ENCODE measurements at places on chromosomes 6 and 20.

GRCh38 chr6:150658421-150658820 lies 58.7 kb downstream of the PLEKHG1 start:
- no peak for DNase-seq

DNA sequence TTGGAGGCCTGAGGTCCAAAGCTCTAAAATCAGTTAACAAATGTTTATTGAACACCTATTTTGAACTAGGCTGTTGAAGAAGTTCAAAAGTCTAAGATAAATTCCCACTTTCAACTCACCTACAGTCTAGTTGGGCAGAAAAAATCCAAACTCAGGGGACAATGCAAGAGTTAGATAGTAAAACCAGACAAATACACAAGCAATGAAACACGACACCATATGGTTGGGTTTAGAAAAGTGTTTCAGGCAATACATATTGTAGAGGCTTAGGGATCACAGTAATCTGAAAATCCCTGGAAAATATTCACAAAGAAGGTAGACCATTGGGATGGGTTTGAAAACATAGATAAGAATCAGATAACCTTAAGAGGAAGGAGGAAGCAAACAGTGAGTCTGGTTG lies 1.3 kb upstream of the CARMIL1 start:
- no peak for DNase-seq

- no peak for DNase-seq
Observed at GRCh38 chr6:119026822-119027221, 51.6 kb downstream of the FAM184A start.

DNA sequence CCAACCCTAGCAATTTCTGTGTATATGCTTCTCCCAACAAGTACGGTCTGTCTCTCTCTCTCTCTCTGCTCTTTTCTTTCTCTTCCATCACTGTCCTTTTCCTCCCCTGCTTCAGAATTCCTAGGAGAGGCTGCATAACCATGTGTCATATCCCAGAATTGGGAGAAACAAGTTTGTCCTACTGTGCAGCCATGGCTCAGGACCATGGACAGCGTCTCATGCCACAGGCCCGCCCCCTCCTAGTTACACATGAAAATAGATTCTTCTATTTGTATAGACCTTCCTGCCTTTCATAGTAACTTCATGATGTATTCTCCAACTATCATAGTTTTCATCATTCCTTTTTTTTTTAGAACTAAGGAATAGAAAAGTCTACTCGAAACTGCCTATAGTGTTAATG lies 98.0 kb downstream of the FNDC1 start:
- no peak for DNase-seq

GRCh38 chr6:19301980-19302379 lies 535.2 kb upstream of the ID4 start:
- DNase-seq, result no peak

- DNase-seq, result no peak
Observed at GRCh38 chr6:167826896-167827582, at the start of gene AFDN. Gene AFDN (plus strand): TSS chr6:167826911. CDS start chr6:167827133, 222 bp downstream.

DNA sequence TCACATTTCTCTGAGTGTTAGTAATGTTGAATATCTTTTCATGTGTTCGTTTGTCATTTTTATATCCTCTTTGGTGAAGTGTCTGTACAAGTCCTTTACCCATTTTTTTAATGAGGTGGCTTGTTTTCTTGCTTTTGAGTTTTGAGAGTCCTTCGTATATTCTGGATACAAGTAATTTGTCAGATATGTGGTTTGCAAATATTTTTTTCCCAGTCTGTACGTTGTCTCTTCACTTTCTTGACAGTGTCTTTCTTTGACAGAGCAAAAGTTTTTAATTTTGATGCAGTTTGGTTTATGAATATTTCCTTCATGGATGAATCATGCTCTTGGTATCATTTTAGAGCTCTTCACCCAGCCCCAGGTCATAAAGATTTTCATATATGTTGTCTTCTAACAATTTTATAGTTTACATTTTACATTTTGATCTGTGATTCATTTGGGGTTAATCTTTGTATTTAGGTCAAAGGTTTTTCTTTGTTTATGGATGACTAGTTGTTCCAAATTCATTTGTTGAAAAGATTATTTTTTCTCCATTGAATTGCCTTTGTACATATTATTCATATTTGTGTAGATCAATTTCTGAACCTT lies 152.5 kb downstream of the MRPL14 start:
- DNase-seq, result no peak

DNA sequence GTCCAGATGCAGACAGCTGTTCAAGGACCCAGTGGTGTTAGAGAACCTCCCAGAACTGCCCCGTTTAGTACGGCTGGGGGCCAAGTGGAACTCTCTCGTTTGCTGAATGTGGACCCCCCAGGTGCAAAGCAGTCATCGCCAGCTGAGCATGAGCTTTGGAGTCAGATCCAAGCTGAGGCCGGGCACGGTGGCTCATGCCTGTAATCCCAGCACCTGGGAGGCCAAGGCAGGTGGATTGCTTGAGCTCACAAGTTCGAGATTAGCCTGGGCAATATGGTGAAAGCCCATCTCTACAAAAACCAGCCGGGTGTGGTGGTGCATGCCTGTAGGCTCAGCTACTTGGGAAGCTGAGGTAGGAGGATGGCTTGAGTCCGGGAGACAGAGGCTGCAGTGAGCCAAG lies 29.7 kb downstream of the FOXC1 start:
- DNase-seq, result no peak

DNA sequence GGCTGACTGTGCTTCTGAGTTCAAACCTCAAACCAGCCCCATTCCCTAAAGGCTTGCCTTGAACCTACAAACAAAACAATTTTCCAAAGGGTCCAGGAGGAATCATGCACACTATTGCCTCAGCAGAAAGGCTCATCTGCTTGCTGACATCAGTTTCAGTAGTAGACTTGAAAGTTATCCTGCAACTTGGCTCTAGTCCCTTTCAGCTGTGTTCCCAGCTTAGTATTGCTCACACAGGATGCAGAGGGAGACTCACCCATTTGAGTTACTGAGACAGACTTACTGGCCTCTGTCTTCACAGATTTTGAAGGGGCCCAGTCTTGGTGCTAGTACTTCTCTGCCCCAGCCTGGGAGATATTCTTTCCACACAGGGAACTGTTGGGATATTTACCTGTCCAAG lies 38.5 kb upstream of the TFB1M start:
- DNase-seq, result no peak

Data from activated CD4-positive, alpha-beta T cell treated with anti-CD3 and anti-CD28 coated beads, Interleukin-2, amount 50 U/mL, for 24 hours (primary cell).